Left lobe of liver (tissue), 2 donors: ENCODE measurements at places on chromosomes 6 and 20. TPM values are rescaled to one million over a fixed set of nuclear protein-coding genes. Genes with fewer than 3 reads are reported as not detected.

The ADAM33 gene
- total RNA-seq = 0.48 TPM

DNA sequence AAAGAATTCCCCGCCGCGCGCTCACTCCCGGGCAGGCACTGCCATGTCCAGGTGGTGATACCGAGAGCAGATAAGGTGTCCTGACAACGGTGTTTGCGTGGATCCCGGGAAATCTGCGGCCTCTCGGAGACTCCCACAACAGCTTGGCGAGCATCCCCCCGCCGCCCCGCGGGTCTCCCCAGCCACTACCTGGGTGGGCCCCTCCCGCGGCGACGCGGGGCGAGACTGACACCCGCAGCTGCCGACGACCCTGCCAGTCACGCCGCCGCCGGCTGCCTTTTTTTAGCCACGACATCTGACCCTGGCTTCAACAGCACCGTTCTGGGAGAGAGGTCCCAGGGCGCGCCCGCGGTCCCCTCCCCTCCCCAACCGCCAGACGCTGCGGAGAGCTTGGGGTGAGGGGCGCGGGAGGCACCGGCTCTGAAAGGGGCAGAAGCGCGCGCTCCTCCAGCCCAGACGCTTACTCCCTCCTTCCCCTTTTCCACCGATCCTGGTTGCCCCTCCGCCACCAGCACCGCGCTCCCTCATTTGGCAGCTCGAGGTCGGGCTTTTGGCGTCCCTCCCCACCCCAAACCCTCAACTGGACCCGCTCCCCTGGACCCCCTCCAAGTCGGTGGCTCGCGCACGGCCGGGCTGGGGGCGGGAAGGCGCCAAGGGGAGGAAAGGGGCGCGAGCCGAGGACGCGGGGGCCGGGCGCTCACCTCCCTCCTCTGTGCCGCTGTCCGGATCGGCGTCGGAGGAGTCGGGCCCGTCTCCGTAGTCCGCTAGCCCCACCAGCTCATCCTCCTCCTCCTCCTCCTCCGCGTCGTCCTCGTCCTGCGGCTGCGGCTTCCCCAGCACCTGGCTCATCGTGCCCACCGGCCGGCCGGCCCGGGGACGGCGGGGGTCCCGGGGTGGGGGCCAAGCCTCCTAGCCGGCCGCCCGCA lies 665 bp downstream of the RRAGD start:
- DNase-seq = peak; percentile 55

The TRIM26 gene
- 47.2 TPM for total RNA-seq

DNA sequence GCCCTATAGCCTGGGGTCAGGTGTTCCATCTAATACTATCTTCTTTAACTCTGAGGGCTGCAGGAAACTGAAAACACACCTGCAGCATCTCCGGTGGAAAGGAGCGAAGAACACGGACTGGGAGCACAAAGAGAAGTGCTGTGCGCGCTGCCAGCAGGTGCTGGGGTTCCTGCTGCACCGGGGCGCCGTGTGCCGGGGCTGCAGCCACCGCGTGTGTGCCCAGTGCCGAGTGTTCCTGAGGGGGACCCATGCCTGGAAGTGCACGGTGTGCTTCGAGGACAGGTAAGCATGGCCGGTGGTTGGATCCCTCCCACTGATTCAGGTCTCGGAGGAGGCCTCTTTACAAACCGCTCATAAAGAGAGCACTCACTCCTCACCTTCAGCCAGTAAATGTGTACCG lies 15.5 kb downstream of the SYTL3 start:
- DNase-seq = no peak

DNA sequence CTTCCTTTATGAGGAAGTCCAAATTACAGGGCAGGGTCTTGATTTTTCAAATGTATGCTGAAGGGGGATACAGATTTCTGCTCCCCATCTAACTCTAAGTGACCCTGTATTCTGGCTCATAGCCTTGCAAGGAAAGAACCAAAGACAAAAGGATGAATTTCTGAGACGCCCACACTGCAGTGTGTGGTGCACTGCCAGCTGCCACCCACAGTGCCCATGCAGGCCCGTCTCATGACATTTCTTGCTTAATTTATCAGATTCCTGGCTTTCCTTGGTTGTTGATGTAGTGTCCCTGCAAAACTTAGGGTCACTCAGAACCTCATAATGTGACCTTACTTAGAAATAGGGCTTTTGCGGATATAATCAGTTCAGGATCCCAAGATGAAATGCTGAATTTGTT lies 68.0 kb downstream of the CBLN4 start:
- DNase-seq = no peak

The ABT1 gene
- 7.3 TPM for total RNA-seq

DNA sequence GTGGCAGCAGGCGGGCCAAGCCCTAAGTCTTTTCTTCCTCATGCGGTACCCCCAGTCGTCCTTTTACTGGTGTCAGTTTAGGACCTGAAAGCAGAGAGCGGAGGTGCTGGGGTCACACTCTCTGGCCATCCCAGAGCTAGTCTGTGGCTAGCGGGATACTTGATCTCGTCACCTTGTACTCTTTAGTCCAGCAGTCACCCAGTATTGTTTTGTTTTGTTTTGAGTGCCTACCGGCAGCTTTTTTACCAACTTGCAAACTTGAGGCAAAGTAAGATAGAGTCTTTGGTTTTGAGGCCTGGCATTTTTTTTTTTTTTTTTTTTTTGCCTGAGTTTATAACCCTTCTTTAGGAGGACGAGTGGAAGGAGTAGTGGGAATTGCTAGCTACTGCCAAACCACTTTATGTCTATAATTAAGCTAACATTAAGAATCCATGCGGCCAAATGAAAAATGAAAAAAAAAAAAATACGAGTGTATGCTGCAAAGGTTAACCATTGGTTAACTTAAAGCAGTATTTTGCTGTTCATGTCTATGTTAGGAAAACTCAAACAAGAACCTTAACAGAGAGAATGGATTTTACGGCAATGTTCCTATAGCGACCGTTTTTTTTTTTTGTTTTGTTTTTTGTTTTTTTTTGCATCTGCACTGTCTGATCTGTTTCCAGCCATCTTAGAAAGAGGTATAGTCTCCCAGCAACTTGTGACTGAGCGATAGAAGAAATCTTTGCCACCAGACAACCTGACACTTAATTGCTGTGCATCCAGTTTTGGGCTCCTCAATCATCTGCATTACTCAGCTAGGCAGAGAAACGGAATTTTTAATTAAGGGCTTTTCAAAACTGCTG lies 56.9 kb downstream of the FAM217A start:
- no peak for DNase-seq

- no peak for DNase-seq
These were observed 754 bp downstream of the HDDC2 start for GRCh38 chr6:125300992-125301434.

DNA sequence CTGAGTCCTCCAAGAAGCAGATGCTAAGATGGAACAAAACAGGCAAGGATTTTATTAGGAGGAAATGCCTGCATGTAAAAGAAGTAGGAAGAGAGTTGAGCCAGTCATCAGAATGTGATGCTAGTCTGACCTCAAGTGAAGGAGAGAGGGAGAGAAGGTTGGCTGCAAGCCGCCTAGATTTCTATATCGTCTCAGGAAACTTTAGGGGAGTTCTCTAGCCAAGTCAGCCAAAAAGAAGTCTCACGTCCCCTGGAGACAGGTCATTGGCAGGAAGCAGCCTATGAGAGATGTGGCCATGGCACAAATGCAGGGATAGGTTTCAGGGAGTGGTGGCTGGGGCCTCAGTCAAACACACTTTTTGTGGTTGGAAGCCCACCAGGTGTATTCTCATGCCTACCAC lies 378.0 kb downstream of the CD109 start:
- no peak for DNase-seq

DNA sequence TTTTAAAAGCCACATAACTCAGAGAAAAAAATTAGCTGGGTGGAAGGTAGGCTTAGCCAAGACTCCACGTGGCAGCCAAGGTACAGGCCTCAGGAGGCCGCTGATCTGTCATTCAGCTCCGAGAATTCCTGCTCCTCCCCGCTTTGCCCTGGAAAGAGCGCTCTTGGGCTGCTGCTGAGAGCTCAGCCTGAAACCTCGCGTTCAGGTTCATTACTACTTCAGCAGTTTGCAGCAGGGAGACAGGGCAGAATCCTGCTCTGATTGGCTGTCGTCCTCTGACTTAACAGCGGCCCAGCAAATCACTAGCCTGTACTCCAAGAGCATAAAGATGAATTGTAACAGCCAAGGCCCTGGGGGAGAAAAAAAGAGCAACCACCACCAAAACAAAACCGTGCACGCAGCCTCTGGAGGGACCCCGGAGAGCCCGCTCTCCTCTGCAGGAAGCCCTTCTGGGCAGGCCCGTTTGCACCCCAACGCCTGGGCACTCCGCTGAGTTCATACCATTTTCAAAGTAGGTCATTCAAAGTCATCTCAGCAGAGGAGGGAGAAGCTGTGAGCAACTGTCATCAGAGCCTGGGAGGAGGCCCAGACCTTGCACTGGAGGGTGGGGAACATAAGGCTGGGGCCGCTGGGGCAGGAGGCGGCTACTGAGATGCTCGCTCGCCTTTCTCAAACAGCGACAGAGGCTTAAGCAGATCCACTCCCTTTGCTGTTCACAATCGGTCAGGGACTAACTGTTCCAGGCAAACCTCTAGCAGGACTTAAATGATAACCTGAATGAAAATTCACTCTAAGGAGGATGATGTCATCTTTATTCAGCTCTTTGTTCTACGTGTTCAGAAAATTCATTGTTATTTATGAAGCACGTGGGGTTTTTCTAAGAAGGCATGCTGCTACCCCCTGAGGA lies 42.3 kb upstream of the ATXN1 start:
- no peak for DNase-seq

GRCh38 chr6:136703331-136703865 lies 88.9 kb downstream of the MAP3K5 start:
- DNase-seq = no peak

- no peak for DNase-seq
These were observed 202.9 kb downstream of the DOK5 start for GRCh38 chr20:54678253-54678652.

The SMIM28 gene
- not detected for total RNA-seq

DNA sequence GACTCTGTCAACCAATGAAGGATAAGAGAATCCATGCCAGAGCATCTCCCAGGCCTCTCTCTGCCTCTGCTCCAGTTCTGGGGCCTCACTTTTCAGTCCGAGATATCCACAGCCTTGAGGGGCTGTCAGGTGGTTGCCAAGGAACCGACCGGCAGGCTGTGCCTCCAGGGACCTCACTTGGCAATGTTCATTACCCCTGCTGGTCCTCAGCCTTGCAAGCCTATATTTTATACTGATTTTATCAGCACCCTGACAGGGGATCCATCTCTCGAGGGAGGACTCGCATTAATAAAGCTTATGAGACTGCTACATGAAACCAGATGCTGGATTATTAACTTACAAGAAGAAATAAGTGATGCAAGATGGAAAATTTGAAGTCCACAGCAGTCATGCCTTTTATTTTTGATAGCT lies 39.9 kb downstream of the TMC2 start:
- no peak for DNase-seq

The SCP2D1 gene
- total RNA-seq = not detected

The COL19A1 gene
- 0.10 TPM for total RNA-seq

GRCh38 chr6:82750556-82750955 lies 315.1 kb downstream of the UBE3D start:
- no peak for DNase-seq

The TINAG gene
- total RNA-seq = not detected

DNA sequence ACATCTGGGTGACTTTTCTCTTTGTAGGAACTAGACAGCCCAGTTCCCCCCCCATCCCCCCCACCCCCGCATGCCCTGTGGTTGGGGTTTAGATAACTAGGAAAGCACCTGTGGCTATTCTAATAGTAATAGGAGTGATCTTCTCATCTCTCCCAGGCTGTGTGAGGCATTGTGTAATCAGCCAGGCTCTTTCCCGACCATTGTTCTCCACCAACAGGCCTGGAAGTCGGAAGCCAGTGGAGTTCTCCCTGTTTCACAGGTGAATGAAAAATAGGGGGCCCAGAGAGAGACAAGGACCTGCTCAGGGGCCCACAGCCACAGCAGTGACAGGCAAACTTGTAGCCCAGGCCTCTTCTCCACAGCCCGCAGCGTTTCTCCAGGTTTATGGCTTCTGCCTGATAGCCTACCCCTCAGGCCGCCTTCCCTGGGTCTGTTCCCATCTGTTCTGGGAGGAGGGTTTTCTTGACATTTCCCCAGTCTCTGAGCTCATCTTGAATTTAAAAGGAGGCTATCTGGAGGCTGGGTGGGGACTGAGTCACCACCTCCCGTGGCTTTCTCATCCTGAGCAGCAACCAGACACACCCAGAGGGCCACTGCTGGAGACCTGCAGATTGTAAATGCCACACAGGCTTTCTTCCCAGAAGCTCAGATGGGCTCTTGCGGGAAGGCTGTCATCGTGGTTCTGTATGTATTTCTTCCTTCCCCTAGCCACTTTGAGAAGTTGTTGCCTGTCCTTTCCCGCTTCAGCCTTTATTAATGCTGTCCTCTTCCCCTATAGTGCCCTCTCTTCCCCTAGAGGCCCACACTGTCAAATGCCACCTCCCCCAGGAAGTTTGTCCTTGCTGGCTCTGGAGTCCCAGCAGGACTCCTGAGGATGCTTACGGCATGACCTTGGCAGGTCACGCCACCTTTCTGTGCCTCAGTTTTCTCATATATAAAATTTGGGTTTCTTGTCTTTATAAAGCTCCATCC lies 75.9 kb upstream of the MYL9 start:
- no peak for DNase-seq

- DNase-seq = peak; percentile 67
These were observed 29.1 kb downstream of the TRAM2 start for GRCh38 chr6:52547647-52548352.

The MOCS1 gene
- total RNA-seq = 29.0 TPM

The CD93 gene
- 4.8 TPM for total RNA-seq

The FLRT3 gene
- 7.9 TPM for total RNA-seq

The ELMO2 gene
- total RNA-seq = 16.4 TPM

- no peak for DNase-seq
These were observed 237.8 kb downstream of the SYNE1 start for GRCh38 chr6:152399399-152399798.

- no peak for DNase-seq
These were observed 10.5 kb upstream of the PTGIS start for GRCh38 chr20:49578436-49578835.

DNA sequence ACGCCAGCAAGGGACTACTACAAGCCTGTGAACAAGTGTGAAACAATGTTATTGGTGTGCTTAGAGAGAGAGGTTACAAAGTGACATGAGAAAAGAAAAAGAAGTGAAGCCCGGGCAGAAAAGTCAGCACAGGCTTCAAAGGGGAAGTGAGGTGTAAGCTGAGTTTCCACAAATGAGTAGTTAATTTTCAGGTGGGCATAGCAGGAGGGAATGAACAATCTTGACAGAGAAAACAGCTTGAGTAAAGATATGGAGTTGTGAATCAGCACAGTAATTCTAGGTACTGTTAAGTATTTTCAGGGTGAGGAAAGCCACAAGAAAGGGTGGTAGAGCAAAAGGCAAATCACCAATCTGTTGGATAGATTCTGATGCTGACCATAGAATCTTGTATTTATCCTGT lies 4.3 kb downstream of the KCNQ5 start:
- no peak for DNase-seq

GRCh38 chr6:131948692-131949619 lies 2.2 kb downstream of the CCN2 start:
- no peak for DNase-seq

The OR2H2 gene
- total RNA-seq = not detected

- DNase-seq = no peak
These were observed 25.6 kb upstream of the HLA-A start for GRCh38 chr6:29916741-29917140.
